ENCODE measurements at places on chromosomes 2 and 18. TPM values are rescaled to one million over a fixed set of nuclear protein-coding genes. Genes with fewer than 3 reads are reported as not detected.
A peak's percentile ranks its signal among the peaks of the same experiment; 100 is the strongest.

- DNase-seq: peak; percentile 75
Observed at GRCh38 chr2:26346454-26347053, at the start of gene ADGRF3. ADGRF3 (minus strand) TSS chr2:26346789; CDS start chr2:26346234, 555 bp downstream.

Gene APCDD1
- 10.0 TPM for total RNA-seq

Gene NAB1
- 63.9 TPM for total RNA-seq

DNA sequence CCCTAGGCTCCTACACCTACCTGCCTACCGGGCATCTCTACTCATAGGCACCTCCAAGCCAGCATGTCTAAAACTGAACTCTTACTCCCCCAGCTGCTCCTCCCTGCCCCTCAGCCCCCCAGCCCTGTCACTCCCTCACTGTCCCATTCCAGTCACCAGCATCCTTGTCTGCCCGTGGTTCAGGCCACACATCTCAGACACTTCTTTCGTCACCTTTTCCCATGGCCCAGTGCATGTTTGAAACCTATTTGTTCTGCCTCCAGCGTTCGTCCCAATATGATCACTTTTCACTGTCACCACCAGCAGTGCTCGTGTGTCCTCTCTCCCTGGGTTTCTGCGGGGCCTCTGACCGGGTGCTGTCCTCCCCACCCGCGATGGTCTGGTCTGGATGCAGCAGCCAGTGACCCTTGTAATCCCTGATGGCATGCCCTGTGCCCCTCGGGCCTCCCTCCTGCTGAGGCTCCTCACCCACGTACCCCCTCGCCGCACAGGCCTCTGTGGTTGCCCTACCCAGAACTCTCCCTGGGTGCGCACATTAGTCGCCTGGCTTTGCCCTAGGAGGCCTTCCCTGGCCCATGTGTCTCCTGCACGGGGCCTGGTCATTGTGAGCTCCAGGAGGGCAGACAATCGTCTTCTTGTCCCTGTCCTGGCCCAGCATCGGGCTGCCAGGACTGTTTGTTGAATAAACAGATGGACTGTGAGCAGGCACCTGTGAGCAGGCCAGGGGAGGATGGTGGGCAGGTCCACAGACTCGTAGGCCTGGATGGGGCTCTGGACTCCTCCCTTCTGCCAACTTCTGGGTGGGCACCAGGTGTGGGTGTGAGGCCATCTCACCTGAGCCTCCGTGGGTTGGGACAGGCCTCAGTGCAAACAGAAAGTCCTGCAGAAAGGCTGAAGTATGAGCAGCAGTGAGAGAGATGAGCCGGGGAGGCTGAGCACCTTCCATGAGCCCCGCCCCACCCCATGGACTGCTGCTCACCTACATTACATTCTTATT lies 15.5 kb downstream of the LDLRAD4 start:
- DNase-seq: no peak

DNA sequence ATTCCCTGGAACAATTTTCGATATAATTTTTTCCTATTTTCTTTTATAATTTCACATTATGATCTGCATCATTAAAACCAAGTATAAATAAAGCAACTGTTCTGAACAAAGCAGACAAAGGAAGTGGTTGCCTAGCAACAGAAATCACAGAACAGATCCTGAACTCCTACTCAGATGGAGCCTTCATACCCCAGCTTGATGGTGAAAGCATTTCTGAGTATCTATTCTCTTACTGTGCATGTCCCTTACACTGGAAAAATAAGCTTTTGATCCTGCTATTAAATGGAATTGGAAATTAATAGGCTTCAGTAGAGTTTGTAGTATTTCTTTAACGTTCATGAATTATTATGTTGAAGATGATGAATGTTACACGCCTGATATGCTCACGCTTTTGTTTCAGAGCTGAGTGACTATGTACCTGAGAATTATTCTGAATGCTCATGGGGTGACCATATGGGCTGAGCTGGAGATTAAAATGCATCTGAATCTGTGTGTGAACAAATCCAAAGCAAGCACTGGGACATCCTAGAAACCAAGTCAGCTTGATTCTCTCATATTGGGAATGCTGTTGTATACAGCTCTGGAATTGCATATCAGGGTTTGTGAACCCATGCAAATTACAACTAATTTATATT lies 254.0 kb downstream of the KCNJ3 start:
- no peak for DNase-seq

Gene CAPN14
- not detected for total RNA-seq

- DNase-seq: no peak
Observed at GRCh38 chr2:8469709-8470493, 212.0 kb upstream of the ID2 start.

- DNase-seq: no peak
Observed at GRCh38 chr2:71559828-71560637, 106.7 kb downstream of the DYSF start.

DNA sequence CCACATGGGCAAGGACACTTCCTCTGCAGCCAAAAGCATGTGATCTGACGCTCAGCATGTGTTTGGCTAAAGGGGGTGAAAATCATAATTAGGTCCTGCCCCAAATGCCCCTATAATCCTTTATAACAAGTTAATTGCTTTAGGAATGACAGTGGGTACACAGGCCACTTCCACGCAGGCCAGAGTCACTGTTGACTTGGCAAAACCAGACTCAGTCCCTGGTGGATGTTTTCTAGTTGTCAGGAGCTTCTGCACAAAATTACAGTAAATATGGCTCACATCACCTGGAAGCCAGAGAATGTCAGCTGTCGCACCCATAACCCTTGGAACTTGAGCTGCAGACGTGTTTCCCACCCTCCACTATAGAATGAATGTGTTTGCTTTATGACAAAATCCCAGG lies 13.3 kb upstream of the PXDN start:
- no peak for DNase-seq

DNA sequence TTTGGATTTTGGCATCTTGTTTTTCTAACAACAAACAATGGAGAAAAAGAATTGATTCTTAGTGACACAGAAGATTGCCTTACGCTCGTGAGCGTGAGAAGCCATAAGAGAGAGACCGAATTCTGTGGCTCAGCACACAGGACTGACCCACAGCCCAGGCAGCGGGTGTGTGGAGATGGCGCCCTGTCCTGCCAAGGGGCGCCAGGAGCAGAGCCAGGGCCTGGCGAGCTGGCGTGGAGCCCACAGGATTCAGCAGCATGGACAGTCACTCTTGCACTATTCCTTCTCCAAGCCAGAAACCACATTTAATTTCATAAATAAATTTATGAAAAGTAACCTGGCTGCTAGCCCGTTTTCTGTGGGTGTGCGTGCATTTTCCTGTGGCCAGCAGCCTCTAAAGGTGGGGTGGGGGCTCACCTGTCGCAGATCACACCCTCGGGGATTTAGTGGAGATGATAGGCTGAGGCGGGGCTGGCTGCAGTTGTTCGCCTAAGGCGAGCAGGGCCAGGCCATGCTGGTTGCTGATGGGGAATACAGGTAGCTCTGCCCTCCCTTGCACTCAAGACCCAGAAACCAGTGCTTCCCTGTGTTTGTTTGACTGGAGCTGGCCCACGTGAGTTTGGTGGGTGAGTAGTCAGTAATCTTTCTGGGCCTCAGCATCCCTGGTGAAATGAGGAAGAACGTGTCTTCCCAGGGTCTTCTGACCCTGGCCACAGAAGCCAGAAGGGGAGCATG lies 46.2 kb downstream of the FAM168B start:
- no peak for DNase-seq

Gene XDH
- total RNA-seq: 28.1 TPM

GRCh38 chr2:41723526-41723925 lies 324.3 kb upstream of the PKDCC start:
- DNase-seq: no peak
